ENCODE measurements at places on chromosomes 6 and 20.

GRCh38 chr20:63645218-63645617 lies 8.0 kb downstream of the STMN3 start:
- no peak for DNase-seq

- no peak for DNase-seq
These were observed 871.6 kb upstream of the GJE1 start for GRCh38 chr6:141261016-141261671.

DNA sequence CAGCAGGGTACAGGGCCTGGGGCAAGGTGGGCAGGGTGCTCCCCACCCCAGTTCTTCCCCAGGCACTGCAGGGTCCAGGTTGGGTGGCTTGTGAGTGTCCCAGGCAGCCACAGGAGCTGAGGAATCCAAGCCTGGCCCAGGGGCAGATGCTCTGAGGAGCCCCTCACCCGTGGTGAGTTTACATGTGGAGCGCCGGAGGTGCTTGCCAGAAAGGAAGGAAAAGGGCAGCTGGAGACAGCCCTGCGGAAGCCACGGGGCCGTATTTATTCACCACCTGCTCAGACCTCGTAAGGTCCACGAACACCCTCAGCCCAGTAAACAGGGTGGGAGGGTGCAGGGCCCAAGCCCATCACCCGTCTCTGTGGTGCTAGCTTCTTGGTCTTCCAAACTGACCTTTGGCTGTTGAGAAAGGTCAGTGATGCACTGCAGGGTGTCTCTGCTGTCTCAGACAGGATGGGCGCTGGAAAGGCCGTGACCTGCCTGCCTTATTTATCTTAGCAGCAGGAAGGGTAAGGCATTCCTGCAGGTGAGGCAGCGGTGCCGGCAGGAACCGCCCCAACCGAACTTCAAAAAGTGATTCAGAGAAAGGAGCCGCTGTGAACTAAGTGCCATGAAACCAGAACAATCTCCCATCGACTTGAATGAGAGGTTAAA lies 4.0 kb upstream of the FRMD1 start:
- no peak for DNase-seq

GRCh38 chr6:117227245-117227962 lies 38.0 kb upstream of the VGLL2 start:
- DNase-seq, result no peak

- no peak for DNase-seq
These were observed 18.5 kb downstream of the PSMG4 start for GRCh38 chr6:3277251-3277650.

GRCh38 chr20:58059260-58059544 lies 169.3 kb downstream of the ANKRD60 start:
- no peak for DNase-seq

DNA sequence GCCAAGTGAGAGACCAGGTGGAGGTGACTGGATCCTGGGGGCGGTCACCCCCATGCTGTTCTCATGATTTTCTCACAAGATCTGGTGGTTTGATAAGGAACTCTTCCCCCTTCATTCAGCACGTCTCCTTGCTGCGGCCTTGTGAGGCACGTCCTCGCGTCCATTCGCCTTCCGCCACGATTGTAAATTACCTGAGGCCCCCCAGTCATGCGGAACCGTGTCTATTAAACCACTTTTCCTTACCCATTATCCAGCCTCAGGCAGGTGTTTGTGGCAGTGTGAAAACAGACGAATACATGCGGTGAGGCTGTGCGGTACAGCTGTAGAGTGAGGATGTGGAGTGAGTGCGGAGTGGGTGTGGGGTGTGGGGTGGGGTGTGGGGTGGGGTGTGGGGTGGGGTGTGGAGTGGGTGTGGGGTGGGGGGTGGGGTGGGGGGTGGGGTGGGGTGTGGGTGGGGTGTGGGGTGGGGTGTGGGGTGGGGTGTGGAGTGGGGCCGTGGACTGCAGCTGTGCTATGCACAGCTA lies 12.1 kb upstream of the NTSR1 start:
- no peak for DNase-seq

- DNase-seq, result no peak
These were observed 20.2 kb downstream of the FBXL4 start for GRCh38 chr6:98927534-98927933.

GRCh38 chr6:160412993-160413392 lies 64.8 kb downstream of the SLC22A3 start:
- no peak for DNase-seq

DNA sequence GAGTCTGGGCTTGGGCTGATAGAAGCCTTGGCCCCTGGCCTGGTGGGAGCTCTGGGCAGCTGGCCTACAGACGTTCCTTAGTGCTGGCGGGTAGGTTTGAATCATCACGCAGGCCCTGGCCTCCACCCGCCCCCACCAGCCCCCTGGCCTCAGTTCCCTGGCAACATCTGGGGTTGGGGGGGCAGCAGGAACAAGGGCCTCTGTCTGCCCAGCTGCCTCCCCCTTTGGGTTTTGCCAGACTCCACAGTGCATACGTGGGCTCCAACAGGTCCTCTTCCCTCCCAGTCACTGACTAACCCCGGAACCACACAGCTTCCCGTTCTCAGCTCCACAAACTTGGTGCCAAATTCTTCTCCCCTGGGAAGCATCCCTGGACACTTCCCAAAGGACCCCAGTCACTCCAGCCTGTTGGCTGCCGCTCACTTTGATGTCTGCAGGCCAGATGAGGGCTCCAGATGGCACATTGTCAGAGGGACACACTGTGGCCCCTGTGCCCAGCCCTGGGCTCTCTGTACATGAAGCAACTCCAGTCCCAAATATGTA lies 957 bp upstream of the VEGFA start:
- no peak for DNase-seq

DNA sequence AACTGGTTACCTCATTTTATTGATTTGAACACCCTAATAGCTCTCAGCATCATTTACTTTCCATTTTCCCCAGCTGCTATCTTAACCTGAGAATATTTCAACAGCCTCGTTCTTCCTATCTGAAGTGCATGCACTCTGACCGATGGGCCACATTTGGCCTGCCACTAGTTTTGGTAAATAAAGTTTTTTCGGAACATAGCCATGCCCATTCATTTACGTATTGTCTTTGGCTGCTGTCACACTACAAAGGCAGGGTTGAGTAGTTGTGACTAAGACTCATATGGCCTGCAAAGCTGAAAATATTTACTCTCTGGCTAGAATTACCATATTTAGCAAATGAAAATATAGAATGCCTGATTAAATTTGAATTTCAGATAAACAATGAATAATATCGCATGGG lies 10.8 kb downstream of the ADGRF4 start:
- no peak for DNase-seq

Measured in cortex of kidney (tissue), 1 donor.